ENCODE measurements at places on chromosomes 1 and 21.
A peak's percentile ranks its signal among the peaks of the same experiment; 100 is the strongest.

DNA sequence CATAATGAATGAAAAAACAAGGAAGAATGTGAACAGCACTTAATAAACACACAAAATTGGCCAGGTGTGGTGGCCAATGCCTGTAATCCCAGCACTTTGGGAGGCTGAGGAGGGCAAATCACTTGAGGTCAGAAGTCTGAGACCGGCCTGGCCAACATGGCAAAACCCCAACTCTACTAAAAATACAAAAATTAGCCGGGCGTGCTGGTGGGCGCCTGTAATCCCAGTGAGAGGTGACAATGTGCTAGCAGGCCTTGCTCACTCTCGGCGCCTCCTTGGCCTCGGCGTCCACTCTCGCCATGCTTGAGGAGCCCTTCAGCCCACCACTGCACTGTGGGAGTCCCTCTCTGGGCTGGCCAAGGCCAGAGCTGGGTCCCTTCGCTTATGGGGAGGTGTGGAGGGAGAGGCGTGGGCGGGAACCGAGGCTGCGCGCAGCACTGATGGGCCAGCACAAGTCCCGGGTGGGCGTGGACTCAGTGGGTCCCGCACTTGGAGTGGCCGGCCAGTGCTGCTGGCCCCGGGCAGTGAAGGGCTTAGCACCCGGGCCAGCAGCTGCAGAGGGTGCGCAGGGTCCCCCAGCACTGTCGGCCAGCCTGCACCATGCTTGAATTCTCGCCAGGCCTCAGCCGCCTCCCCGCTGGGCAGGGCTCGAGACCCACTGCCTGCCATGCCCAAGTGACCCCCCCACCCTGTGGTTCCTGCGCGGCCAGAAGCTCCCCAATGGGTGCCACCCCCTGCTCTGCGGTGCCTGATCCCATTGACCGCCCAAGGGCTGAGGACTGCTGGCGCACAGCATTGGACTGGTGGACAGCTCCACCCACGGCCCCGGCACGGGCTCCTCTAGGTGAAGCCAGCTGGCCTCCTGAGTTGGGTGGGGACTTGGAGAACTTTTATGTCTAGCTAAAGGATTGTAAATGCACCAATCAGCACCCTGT, 30.6 kb upstream of the ATG4C start:
- ATAC-seq, result no peak

GRCh38 chr1:85581802-85582686, 1.5 kb downstream of the CCN1 start:
- no peak for ATAC-seq

DNA sequence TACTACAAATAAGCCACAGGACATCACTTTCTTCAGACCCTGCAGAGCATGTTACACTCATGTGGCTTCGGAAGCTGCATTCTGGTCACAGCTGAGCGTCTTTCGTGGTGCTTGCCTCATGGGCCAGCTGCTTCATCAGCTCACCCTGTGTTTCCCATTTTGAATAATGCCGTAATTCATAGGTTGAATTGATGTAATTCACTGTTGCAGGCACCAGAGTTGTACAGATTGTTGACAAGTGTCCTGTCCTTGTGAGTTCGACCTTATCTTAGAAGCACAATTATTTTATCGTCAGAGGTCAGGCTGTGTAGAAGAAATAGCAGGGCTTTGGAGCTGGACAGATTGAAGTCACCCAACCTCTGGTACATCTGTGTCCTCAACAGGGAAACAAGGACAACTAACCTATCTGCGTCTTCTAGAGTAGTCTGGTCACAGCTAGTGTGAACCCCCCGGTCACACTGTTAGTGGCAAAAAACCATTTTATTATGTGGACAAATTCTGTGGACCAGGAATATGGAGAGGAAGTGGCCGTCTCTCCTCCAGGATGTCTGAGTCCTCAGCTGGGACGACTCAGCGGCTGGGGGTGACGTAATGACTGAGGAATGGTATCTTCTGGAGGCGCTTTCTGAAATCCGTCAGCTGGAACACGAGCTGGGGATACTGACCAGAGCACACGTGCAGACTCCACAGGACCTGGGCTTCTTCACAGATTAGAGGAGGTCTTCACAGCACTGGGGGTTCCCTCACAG, 17.8 kb downstream of the PKNOX1 start:
- peak; percentile 94 for ATAC-seq

DNA sequence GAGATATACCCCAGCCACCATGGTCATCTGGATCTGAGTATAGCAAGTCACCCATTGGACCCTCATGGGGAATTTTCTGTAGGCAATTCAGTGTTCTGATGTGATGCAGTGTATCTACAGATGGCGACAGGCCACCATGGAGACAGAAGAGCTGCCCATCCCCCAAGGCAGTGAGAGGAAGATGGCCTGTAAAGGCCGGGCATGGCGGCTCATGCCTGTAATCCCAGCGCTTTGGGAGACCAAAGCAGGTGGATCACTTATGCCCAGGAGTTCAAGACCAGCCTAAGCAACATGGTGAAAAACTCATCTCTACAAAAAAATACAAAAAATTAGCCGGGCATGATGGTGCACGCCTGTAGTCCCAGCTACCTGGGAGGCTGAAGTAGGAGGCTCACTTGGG, 41.1 kb upstream of the CTPS1 start:
- ATAC-seq, result no peak

DNA sequence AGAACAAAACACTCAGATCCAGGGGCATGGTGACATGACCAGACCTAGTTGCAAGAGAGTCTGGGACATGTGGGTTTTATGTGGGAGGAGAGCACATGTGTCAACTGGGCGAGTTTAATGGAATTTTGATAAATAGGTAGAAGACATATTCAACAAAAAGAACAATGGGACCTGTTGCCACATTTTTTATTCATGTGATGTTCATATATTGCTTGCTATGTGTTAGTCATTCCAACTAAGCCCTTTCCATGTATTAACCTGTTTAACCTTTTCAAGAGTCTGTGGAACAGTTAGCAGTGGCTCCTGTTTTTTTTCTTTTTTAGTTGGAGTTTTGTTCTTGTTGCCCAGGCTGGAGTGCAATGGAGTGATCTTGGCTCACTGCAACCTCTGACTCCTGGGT, 30.1 kb upstream of the CSF3R start:
- ATAC-seq, result no peak

DNA sequence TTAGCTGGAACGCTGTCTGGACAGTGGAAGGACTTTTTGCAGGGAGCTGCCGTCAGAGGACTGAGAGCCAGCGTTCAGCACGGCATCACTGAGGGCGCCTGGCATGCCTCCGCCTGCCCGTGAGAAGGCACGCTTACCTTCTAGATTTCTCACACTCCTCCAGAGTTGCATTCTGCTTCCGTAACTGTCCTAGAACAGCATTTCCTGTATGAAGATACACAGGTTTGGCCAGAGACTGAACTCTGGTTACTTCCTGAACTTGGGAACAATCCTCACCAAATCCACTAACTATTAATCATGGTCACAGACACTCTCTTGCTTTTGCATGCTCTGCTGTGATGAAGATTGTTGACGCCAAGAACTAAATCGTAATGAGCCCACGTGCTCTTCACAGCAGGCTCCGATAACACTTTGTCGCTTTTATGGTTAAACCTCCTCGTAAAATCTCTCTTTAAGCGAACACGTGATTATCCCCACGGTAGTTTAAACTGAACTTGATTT, 93.5 kb downstream of the KIF26B start:
- ATAC-seq, result no peak

GRCh38 chr1:115437196-115437595, 99.1 kb upstream of the NGF start:
- no peak for ATAC-seq

DNA sequence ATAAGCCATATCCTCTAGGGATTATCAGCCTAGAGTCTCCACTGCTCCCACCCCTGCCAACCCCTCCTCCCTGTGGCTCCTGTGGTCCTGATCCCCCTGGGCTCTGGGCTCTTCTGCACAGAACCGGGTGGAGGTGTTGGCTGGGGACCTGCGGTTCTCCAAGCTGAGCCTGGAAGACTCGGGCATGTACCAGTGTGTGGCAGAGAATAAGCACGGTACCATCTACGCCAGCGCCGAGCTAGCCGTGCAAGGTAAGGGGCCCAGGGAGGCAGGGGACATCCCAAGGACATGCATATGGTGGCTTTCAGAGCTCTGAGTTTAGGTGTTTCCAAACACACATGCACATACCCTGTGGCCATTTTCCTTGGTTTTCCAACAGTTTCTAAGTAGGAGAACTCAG, 19.3 kb downstream of the CNTN2 start:
- ATAC-seq, result no peak

DNA sequence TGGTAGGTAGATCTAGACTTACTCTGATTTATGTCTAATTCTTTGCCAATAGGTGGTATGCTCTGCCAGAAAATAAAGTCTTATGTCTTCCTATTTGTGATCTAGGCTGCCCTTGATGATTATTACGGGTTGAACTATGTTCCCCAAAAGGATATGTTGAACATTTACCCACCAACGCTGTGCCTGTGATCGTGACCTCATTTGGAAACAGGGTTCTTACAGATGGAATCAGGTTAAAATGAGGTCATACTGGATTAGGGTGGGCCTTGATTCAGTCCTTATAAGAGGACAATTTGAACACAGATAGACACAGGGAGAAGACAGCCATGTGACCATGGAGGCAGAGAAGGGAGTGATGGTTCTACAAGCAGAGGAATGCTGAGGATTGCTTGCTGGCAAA, 95.1 kb upstream of the BCAR3 start:
- no peak for ATAC-seq

GRCh38 chr1:149978547-149979023, 31.9 kb downstream of the OTUD7B start:
- no peak for ATAC-seq

DNA sequence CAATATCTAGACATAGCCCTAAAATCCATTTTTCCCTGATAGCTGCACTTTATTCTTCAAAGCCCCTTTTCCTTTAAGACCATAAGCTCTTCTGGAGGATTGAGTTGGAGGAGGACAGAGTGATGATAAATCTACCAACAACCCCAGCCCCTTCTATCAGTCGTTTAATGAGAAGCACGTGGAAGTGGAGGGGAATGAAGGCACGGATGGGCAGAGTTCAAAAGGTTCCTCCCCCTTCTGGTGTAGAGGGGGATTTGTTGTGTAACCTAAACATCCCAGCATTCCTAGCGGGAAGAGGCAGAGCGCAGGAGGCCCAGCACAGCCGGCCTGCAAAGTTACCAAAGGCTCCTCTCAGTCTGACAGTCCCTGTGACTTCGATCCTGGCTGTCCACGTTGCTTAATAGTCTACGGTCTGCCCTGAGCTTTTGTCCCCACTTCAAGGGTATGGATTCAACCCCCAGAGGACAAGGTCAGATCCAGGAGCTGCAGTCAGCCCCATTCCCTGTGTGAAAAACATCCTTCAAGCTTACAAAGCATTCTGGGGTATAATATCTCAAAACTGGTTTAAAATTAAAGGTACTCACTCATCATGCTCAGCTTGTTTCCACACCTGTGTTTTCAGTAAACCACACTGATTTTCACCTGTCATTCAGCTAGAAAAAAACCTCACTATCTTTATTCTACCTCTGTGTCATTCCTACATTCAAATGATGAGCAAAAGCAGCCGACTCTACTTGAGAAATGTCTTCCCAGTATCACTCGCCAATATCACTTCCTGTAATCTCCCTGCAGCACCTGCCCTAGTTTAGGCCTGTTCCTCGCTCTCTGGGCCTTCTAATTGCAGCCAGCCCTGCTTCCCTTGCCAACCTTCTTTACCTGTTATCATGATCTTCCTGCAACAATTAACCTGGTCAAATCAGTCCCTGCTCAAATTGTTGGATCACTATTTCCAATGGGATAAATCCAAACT, 117.9 kb downstream of the PLPP3 start:
- ATAC-seq, result no peak

- ATAC-seq, result no peak
Measured at GRCh38 chr1:60978421-60979357, 103.7 kb upstream of the NFIA start.

- ATAC-seq, result no peak
Measured at GRCh38 chr1:229127301-229127700, 143.6 kb upstream of the RAB4A start.

- ATAC-seq, result no peak
Measured at GRCh38 chr1:29176576-29176975, 5.1 kb downstream of the SRSF4 start.

DNA sequence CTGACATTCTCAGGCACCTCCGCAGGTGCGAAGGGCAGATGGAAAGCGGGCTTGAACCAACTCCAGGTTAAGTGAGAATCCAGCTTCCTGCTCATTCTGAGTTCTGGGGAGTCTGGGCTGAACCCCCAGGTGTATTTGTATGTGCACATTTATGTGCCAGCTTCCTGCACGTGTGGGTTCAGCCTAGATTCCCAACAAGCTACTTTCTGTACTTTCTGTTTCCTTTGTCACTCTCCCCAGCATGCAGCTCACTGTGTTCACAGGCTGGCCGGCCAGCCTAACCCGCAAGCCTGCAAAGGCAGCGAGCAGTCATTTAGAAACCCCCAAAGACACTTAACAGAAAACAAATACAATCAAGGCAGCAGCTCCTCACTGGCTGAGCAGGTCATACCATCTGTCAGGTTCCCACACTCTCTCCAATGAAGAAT, 1.3 kb upstream of the IL19 start:
- no peak for ATAC-seq

DNA sequence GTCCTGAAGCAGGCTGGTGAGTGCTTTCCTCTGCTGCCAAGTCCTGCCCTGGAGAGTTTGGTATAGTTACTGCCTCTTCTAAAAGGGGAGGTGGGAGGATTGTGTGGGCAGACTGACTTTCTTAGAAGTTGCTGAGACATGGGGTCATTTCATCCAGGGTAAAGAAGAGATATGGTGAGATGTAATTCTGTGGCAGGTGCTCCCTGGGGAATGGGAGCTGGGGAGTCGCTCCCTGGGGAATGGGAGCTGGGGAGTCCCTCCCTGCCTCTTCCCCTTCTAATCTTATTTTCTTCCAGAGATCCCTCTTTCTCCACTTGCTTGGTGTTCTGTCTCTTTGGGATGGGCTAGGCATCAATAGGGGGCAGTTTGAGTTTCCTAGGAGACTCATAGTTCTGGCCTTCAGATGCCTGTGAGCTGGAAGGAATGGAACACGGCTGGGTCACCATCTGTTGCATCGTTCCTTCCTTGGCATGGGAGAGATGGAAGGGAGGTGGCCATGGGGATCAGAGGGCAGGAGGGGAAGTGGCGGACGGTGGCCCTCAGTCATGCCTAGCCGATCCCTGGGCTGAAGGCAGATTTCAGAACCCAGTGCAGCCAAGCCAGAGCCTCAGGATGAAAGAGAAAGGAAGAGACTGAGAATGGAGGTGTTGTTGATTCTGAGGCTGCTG, 59.0 kb downstream of the NFASC start:
- no peak for ATAC-seq

DNA sequence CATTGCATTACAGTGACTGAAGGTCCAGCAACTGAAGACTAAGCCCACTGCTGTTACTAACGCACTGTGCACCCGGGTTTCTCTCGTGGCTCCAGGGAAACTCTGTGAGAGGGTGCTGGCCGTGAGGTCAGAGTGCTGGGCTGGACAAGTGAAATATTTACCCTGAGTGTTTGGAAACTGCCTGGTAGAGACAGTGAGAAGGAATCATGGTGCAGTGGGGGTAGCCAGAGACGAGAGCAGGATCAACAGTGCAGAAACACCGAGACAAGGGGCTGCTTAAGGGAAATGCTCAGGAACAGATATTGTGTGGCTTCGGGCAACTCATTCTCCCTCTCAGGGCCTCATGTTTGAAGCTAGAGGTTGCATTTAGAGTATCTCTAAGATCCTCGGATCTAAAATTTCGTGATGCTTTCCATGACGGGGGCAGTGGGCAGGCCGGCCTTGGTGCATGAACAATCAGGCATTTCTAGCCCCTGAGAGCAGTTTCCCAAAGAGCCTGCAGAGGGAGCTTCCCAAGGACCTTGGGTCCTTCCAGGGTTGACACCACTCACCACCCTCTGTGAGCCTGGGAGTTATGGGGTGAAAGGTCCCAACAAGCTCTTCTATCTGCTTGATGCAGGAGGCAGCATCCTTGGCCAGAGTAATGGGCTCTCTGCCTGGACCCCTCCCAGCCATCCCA, 9.7 kb downstream of the CD2 start:
- ATAC-seq, result no peak

GRCh38 chr1:15911927-15912326, 64.0 kb downstream of the ZBTB17 start:
- no peak for ATAC-seq
